ENCODE measurements at places on chromosomes 4 and X.

DNA sequence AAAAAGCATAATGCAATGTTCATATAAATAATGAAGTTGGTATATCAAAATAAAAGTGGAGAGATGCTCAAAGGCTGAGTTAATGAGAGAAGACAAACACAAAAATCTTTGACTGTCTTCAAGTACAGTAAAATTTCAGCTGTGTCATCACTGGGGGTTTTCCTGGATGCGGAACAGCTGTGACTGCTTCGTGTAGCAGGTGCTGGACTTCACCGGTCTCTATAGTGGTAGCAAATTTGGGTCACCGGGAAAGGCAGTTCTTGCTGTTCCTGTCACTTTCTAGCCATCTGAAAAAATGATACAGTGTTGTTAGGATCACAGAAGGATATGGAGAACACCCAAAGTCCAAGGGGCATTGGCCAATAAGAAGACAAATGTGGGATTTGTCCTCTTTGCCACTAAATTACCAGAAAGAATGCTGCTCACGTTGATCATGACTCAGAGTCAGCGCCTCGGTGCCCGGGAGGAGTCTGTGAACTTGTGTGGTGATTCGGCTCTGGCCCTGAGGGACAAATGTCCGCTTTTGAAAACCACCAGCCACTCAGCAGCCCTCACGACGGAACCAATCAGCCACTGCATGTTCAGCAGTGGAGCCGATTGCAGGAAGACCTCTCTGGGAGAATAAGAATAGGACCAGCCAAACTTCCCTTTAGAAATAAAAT, 230.1 kb upstream of the FAT1 start:
- no peak for DNase-seq

DNA sequence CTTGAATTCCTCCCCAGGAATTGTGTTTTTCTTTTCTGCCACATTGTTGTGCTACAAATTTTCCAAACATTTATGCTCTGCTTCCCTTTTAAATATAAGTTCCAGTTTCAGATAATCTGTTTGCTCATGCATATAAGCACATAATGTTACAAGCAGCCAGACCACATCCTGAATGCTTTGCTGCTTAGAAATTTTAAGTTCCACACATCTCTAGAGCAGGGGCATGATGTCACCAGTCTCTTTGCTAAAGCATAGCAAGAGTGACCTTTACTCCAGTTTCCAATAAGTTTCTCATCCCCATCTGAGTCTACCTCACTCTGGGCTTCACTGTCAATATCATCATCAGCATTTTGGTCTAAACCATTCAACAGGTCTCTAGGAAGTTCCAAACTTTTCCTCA, 932.5 kb downstream of the SH3BGRL start:
- no peak for DNase-seq

DNA sequence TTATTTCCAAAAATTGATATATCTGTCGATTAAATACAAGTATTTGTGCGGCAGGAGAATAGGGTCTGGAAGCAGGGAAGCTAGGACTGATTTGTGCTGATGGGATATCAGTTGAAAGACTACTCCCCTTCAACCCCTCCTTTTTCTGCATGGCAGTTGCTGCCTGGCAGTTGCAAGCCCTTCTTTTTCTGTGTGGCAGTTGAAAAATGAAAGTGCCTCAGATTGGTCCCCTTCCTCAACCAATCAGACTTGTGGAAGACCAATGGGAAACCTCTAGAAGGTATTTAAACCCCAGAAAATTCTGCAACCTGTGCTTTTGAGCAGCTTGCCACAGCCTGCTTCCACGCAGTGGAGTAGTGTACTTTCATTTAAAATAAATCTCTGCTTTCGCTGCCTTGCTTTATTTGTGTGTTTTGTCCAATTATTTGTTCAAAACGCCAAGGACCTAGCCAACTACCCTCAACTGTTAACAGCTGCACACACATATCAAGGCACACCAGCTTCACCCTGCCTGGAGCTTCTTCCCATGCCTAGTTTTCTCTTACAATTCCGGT, 1.5 kb upstream of the TMA16 start:
- DNase-seq: no peak

- DNase-seq: no peak
Measured at GRCh38 chrX:104863466-104863865, 297.5 kb downstream of the IL1RAPL2 start.

DNA sequence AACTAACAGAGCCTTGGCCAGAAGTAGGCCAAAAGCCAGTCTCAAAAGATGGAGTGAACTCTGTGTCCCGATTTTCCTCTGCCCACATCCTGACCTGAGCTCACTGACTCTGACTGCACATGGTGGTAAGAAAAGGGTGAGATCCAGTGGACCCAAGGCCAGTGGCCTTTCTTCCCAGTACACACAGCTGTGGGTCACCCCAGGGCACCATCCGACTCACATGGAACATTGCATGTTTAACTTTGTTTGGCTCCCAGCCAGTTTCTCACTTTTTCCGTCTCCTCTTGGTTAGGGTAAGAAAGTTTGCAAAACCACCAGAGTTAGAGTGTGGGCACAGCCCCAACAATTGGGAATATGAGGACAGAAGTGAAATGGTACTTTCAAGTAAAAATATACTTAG, 69.8 kb downstream of the GAB1 start:
- peak; percentile 89 for DNase-seq

DNA sequence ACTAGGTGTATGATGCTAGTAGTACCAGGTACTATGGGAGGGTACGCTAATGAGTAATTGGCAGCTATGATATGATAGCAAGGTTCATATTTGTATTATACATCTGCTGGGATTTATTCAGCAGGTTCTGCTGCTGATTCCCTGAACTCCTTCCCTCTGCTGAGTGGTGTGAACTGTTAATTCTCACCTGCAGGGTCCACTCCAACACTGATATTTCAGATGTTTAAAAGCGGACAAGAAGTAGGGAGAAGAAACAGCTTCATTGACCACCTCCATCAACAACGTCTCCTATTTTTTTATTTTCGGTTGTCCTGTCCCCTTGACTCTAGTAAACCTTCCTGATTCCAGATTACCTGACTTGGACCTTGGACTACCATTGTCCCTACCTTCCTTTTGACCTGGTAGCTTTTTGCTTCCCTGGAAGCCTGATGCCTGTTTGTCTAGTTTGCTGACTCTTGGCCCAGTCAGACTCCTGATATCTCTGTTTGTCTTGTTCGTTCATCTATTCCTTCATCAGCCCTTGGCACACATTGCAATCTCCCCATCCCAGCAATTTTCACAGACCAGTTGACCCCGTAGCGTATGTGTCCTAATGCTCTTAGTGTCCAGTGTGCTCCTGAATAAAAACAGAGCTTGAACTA, 34.0 kb upstream of the RNF128 start:
- no peak for DNase-seq

- no peak for DNase-seq
Measured at GRCh38 chrX:73930300-73930699, 367.3 kb downstream of the CHIC1 start.

DNA sequence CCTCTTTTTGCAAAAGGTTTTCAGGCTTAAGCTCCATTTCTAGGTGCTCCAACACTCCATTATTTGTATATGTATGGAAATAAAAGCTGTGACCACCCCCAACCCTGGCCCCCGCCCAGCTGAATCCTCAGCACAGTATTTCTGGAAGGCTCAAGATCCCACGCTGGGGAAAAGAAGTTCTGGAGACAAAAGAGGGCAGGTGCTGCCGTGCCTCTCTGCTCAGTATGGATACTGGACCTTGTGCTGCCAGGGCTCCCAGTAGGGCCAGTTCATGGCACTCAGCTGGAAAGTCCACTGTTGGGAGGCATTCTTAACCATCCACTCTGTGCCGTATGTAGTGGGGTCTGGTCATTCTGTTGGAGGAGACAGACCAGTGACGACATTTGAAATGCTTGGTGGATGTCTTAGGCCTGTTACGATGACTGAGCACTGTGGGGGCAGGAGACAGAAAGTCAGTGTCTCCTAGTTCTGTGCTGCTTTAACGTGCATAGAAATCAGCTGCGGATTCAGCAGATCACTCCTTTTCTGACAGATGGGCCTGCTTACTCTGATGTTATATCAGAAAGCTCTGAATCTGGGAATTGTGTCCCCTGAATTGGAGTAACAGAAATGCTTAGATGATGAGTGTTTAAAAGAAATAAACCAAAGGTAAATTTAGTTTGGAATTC, 48.4 kb upstream of the MSANTD1 start:
- no peak for DNase-seq
